ENCODE measurements at places on chromosomes 2 and 18.

DNA sequence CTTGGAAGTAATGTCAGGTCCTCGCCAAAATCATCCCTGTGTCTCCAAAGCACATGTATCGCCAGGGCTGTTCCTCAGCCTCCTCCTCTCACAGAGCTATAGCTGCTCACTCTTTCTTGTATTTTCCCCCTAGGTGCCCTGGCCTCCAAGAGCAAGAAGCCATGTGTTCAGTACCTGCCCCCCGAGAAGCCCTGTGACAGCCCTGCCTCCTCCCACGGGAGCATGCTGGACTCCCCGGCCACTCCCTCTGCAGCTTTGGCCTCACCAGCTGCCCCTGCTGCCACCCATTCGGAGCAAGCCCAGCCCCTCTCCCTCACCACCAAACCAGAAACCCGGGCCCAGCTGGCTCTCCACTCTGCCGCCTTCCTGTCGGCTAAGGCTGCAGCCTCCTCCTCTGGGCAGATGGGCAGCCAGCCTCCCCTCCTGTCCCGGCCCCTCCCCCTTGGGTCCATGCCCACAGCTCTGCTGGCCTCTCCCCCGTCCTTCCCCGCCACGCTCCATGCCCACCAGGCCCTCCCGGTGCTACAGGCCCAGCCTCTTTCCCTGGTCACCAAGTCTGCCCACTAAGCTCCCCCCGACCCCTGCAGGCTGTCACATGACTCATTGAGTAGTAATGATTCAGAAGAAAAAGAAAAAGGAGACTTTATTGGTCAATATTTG, 18.8 kb downstream of the TGOLN2 start:
- peak; percentile 63 for DNase-seq

DNA sequence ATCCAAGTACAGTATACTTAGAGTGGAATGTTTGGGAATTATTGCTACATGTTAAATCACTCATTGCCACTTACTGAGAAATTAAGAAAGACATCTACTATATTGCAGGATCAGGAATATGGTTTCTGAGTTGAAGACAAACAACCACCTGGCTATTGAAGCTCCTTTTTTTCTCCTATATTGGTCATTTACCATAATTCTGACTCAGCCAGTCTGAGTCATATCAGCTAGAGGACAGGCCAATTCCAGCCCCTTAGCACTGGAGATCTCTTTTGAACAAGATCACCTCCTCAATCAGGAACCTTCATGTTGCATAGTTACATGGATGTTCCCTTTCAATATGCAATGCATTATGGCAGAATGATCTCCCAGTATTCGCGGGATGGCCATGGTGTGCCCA, 42.7 kb upstream of the CDH19 start:
- no peak for DNase-seq

GRCh38 chr2:4973973-4974372, 718.2 kb upstream of the SOX11 start:
- no peak for DNase-seq

- no peak for DNase-seq
Observed at GRCh38 chr18:8339952-8340351, 269.3 kb upstream of the RAB12 start.

- no peak for DNase-seq
Observed at GRCh38 chr18:44851856-44852621, 171.4 kb downstream of the SETBP1 start.

DNA sequence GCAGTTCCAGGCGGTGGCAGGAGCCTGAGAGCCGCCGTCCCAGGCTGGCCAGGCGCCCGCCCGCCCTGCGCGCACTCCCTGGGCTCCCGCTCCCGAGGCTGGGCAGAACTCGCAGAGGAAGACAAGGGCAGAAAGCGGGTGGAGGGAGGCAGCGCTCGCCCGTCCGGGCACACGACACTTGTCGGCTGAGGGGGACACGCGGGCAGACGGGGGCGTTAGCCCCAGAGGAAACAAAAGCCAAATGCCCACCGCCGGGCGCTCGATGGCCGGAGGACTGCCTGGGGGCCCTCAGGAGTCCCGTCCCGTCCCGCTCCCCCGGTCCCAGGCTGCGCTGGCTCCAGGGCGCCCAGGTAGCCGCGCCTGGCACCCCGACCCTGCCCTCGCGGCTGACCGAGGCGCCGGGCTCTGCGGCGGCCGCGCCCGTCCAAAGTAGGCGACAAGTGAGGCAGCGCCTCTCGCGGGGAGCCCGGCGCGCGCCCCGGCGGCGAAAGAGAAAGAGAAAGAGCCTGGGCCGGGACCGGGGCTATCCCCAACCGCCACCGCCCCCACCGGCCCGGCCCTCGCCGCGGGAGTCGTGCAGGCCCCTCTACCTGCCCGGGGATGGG, 491 bp downstream of the L3MBTL4 start:
- DNase-seq: peak; percentile 87

- DNase-seq: no peak
Observed at GRCh38 chr2:164046040-164046439, 310.2 kb upstream of the FIGN start.

GRCh38 chr2:202064881-202065230, 8.2 kb upstream of the KIAA2012 start:
- no peak for DNase-seq

All from lower lobe of right lung (tissue), 2 donors.